ENCODE measurements at places on chromosomes 11 and 22.

- DNase-seq: no peak
Measured at GRCh38 chr22:48396091-48396784, 1431.4 kb downstream of the BRD1 start.

DNA sequence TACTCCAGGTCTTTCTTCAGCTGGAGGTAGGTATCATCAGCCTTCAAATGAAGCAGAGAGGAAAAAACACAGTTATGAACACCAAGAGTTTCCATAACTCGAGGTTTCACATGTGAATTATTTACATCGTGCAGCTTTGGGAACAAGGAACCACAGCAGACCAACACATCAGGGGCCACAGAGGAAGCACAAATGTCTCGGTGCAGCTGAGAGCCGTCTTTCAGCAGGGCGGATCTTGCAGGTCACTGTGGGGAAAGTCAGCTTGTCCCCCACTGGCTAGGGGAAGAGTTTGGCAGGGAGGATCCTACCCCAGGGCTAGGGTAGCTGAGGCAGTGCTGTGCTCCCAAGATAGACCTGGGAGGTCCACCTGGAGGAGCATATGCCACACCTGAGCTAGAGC is 74.7 kb downstream of the C11orf58 start:
- DNase-seq: no peak

DNA sequence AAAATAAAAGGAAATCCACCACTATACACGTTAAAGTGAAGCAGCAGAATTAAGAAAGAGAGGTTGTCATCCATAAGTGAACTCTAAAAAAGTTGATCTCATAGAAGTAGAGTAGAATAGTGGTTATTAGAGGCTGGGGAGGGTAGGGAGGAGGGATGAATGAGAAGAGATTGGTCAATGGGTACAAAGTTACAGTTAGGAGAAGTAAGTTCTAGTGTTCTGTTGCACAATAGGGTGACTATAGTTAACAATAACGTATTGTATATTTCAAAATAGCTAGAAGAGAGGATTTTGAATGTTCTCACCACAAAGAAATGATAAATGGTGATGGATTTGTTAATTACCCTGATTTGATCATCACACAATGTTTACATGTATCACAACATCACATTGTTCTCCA is 72.0 kb downstream of the CD82 start:
- DNase-seq: no peak

- no peak for DNase-seq
Measured at GRCh38 chr11:47398551-47398950, 9.8 kb upstream of the SLC39A13 start.

- DNase-seq: no peak
Measured at GRCh38 chr11:118406599-118407166, 5.3 kb downstream of the ATP5MG start.

DNA sequence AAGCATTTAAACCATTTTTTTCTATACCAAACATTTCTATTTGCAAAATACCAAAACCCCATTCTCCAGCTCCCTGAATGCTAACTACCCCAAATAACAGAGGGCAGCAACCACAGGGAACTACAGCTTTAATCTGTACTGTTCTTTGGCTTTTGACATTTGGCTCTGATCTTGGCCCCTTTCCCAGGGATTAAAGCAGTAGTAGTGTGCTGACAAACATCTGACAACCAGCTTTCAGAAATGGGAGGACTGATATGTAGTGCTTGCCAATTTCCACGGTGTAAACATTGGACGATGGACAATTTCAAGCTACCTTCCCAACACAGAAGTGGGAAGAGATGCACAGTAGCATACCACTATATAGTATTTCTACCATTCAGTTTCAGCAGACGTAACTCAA is 88.4 kb upstream of the TEAD1 start:
- no peak for DNase-seq

DNA sequence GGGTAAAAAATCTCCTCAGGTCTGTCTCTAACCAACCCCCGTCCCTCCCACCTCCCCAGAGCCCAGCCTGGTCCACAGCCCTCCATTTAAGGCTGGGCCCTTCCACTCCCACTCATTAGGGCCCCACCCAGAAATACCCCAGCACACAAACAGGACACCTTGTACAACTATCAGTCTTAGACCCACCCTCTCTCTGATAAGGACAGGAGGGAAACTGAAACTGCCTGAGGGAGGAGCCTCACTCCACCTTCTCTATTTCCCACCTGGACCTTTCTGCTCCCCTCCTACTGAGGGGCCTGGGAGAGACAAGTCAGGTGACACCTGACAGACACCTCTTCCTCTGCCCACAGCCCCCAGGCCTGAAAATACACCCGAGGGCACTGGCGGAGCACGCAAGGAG is 90.2 kb downstream of the PLEKHA7 start:
- DNase-seq: no peak

DNA sequence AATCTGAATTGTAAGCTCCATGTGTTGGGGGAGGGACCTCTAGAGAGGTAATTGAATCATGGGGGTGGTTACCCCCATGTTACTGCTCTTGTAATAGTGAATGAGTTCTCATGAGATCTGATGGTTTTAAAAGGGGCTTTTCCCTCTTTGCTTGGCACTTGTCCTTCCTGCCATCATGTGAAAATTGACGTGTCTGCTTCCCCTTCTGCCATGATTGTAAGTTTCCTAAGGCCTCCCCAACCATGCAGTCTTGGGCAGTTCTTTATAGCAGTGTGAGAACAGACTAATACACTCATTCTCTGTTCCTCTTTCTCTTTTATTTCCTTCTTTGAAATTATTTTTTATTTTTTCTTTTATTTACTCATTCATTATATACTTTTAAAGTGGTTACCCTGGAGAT is 239.4 kb downstream of the CSNK2A3 start:
- no peak for DNase-seq

- no peak for DNase-seq
Measured at GRCh38 chr11:135035282-135035681, 623.2 kb upstream of the B3GAT1 start.

DNA sequence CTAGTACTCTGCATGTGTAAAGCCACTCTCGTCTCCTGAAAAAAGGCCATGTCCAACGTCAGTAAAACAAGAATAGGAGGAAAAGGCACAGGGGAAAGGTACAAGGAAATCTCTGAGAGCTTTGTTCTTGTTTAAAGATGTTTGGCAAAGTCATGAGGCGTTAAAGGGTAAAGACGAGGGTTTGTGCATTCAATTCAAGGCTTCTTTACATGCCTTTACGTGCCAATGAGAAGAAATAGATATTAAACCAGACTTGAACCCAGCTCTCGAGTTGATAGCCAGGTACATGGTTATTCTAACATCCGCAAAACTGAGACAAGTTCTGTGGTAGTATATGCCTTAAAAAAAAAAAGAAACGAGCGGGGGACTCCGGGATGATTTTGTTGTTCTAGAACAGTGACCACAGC is 704 bp upstream of the CFL1 start:
- DNase-seq: no peak

GRCh38 chr11:70225681-70226177 is 22.6 kb downstream of the FADD start:
- DNase-seq: no peak

DNA sequence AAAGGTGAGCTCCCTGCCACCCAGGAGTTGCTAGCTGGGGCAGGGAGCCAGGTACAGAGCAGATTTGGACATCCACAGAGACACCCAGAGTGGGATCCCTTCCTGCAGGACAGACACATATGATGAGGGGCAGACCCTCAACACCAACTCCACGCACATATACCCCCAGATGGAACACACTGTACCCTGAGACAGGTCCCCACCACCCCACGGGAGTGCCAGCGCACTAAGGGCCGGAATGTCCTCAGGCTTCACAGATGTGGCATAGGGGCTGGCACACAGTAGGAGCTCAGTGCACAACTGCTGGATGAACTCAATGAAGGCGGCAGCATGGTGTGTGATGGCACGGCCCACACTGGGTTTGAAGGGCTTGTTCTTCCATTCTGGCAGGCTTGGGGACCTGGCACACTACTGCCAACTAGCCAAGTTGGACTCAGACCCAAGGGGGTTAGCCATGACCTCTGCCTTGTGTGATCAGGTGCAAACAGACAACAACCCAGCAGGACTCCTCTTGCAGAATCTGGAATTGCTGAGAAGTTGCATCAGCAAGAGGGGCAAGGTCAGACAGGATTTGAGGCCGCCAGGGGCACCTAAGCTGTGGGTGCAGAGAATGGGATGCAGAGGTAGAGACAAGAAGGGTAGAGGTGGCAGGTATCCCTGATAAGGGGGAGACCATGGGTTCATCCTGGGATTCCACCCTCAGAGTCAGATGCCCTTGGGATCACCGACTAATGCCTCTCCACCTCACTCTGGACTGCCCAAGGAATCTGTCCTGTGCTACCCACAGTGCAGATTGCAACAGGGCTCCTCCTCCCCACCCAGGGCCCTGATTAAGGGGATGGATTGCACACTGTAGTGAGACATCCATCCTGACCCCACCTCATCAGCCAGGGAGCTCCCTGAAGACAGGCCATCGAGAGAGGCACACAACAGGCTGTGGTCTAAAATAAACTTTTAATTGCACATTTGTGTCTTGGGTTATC is 2.4 kb downstream of the C22orf15 start:
- no peak for DNase-seq

DNA sequence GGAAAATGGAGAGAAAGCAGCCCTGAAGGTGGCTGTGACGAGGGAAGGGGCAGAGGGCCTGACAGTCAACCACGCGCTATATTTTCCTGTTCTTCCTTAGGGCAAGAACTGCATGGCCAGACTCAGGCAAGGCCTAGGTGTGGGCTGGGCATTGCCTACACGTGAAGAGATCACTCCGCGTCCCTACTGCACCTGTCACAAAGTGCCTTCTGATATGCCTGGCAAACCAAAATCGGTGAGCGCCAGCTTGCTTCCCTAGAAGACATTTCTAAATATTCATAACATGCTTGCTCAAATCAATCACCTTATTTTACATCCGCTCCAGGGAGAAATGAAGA is 6.3 kb downstream of the TMEM121B start:
- DNase-seq: no peak

- no peak for DNase-seq
Measured at GRCh38 chr22:20395181-20395906, 1.4 kb downstream of the ZNF74 start.

DNA sequence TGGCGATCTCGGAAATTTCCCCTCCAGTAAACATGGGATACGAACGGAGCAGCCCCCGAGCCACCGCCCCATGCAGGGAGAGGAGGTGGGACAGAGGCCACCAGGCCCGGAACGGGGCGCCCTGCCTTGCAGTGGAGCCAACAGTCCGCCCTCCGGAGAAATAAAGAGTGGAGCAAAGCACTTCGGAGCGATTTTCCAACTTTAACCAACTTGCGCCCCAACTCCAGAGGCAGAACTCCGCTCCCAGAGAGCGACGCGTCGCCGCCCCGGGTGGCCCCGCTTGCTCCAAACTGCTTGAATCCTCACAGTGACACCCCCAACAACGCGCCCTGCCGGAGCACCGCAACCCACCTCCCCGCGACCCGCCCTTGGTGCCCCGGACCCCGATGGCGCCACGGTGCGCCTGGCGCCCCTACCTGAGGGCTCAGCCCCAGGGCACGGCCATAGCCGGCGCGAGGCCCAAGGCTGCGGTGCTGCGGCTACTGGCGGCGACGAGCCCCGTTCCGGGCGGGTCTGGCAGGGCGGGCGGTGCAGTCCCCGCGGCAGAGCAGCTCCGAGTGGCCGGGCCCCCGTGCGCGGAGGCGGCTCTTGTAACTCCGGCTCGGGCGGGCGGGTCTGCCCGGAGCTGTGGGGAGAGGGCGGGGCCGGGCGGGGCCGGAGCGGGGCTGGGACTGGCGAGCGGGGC is at the start of gene AHNAK:
Gene AHNAK, minus strand, starts transcription at position 563 of the 685 bp plus-strand sequence. CDS start 10,708 bp downstream, outside the sequence.
- DNase-seq: no peak

DNA sequence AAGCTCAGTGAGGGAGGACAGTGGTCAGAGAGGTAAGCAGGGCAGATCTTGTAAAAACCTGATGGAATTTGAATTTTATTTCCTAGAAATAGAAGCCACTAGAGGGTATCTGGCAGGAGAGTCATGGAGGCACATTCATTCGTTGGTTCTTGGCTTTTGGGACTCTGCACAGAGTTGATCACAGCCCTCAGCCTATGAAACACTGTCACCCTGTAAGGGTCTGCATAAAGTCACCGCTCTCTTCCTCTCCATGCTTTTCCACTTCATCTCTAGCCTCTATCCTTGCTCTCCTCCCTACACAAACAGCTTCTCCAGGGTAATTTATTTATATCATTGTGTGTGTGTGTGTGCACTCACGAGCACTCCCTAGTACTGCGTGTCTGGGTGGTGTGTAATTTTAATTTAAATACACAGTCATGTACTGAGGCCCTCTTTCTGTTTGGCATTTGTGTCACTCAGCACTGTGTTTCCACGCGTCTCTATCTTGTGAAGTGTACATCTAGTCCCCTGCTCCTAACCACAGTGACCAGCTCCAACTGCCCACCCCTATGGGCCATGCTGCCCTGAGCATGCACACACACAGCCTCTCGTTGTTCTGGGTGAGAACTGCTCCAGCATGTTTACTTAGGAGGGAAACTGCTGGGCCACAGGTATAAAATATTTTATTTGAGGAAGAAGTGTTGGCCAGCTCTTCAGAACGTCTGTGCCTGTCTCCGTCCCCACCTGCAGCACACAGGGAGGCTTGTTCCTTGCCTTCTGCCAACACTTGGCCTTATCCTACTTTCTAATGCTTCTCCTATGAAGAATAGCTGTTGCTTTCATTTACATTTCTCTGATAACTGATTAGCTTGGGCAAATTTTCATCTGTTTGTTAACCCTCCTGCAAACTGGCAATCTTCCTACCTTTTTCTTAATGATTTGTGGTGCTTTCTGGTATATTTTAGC is 4.5 kb downstream of the KCNQ1OT1 start:
- no peak for DNase-seq

GRCh38 chr22:29332886-29333496 is 17.5 kb upstream of the RASL10A start:
- no peak for DNase-seq

DNA sequence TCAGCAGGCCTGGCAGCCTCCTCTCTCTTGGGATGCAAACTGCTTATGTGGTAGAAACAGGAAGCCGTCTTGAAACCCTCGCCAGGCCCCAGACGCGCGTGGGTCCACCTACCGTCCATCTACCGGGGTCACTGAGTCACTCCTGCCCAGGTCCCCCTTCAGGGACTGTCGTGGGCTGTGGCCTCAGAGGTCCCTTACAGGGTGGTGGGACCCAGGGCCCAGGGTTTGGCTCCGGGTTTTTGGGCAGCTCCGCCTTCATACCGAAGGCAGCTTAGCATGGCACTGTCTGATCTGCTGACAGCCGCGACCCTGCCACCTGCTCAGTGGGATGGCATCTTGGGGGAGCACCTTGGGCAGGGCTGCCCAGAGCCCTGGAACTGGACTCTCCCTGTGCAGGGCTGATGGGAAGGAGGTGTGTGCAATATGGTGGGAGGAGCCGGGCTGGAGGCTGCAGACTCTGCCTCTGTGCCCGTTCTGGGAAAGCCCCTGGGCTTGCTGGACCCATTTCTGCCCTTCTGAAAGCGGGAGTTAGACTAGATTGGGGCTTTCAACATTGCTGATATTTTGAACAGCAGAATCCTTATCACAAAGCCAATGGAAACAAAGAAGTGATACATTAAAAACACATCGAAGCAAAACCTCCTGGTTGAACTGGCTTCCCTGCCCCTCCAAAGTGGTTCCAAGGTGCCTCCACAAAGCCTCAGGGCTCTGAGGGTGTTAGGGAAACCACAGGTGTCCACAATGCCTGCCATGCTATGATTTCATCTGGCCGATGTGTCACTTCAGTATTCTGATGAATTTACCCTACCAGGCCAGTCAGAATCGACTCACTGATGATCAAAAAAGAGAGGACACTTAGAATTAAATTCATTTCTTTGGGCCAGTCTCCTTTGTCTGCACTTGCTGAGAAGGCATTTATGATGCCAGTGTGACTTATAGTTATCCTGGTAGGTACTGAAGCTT is 316.5 kb downstream of the KIRREL3 start:
- DNase-seq: no peak

GRCh38 chr11:57770793-57771192 is 9.2 kb downstream of the CTNND1 start:
- DNase-seq: no peak

- no peak for DNase-seq
Measured at GRCh38 chr11:45803971-45804760, 783 bp upstream of the SLC35C1 start.
